ENCODE measurements at places on chromosomes 13 and 19.

DNA sequence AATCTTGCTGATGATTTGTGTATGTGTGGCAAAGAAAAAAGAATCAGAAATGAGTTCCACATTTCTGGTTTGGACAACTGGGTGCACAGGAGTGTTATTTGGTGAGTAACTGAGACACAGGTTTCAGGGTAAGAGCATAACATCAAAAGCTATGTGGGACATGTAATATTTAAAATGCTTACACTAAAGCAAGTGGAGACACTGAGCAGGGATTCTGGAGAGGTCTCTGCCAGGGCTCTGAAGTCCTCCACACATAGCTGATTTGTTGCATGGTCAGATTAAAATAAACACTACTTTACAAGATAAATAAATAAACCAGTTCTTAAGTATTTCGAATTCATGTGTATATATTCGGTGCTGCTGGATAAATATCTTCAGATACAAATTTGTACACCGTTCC is 16.3 kb upstream of the PEG3 start:
- no peak for DNase-seq

GRCh38 chr19:18718015-18718526 is 34.6 kb downstream of the CRTC1 start:
- no peak for DNase-seq

DNA sequence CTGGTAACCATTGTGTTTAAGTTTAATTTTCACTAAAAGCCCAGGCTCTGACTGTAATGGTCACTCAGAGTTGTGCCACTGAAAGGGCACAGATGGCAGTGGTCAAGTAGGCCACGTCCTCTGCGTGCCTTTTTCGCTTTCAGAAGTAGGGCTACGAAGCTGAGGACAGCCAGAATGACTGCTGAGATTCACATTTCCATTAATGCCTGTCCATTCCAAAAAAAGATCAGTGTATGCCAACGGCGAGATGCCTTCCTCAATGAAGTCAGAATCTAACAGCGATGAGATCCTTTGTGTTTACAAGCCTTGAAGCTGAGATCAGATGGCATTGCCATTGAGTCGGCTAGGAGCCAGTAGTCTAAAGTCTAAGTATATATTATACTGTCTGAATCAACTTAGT is 311.3 kb downstream of the FGF14 start:
- DNase-seq: no peak

GRCh38 chr19:16349551-16350152 is 25.0 kb downstream of the KLF2 start:
- DNase-seq: no peak

DNA sequence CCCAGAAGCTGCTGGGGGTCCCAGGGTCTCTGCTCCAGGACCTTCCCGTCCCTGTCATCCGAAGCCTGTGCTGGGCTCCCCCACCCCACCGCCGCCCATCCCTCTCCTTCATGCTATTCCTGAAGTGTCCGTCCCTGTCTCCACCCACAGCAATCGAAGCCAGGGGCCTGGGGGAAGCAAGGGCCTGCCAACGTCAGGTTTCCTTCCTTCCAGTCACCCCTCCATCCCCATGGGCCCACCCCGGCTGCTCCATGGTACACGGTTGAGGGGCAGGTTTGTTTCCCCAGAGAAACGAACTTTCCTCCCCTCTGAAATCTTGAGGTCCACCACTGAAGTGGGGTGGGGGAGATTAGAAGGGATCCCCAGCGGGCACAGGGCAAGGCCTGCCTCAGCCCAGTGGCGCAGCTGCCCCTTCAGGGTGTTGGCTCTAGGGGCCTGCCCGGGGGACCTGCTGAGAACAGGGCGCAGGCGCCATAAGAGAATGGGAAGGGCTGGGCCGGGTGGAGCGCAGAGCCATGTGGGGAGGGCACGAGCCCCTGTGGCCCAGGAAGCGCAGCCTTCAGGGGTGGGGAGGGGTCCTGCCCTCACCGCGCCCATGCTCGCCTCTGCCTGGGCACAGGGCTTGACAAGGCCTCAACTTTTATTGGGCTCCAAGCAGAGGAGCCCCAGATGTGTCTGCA is 16.1 kb downstream of the CEBPG start:
- DNase-seq: no peak

GRCh38 chr19:52343548-52343947 is 7.5 kb downstream of the ZNF610 start:
- peak; percentile 41 for DNase-seq

DNA sequence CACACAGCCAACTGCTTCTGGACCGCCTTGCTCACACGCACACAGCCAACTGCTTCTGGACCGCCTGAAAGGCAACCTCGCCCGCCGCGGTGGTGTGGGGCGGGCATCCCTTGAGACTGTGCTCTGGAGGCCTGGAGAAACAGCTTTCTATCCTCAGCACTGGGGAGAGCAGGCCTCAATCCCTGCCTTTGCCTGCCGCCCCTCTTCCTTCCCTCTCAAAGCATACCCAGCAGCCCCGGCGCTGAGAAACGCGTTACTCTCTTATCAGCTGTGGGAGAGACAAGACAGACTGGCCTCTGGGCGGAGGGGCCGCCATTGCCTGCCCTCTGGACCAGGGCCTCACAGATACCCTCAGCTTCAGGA is 2.9 kb downstream of the LIPE start:
- DNase-seq: no peak

GRCh38 chr13:73516731-73517130 is 457.9 kb downstream of the KLF5 start:
- no peak for DNase-seq

DNA sequence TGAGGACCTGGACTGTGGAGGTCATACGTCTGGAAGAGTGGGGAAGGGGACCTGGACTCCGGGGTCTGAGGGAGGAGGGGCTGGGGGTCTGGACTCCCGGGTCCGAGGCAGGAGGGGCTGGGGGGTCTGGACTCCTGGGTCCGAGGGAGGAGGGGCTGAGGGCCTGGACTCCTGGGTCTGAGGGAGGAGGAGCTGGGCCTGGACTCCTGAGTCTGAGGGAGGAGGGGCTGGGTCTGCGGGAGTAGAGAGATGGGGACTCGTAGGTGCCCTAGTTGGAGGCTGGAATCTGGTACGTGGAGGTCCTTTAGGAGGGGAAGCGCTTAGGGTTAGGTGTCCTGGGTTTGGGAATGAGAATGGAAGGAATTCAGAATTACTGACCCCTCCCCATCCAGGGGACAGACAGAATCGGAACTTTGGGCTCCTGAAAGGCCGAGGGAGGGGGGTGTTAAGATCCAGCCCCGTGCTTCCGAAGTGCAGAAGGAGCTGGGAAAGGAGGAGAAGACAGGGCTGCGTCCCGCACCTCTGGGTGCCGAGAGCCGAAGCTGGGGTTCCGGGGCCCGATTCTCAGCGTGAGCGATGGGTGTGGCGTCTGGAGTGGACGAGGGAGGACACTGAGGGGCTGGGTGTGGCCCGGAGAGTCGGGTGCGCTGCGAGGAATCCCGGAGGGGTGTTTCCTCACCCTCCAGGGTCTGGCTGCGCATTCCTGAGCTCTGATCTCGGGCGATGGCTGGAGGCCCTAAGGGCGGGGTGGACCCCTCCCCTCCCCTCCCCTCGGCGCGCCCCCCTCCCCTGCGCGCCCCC is 608 bp downstream of the MYADM start:
- DNase-seq: peak; percentile 54

DNA sequence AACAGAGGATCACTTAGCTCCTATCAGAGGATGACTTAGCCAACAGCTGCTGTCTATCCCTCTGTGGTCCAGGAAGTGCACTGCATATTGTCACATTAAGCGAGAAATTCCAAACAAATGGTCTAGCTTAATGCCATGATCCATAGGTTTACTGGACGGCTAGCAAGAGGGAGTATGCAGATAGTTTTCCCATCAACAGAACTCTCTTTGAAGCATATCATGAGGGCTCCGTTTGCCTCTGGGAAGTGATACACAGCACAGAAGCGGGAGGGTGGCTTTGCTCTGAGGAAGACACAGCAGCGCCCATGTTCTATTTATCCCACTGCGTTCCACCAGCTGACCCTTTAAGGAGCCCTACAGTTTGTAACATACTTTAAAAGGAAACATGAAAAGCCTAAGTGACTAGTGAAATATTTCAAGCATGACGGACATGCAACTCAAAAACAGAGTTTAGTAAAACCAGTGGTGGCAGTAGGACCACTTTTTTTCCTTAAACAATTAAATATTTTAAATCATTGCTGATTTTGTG is 52.7 kb downstream of the COL4A1 start:
- DNase-seq: no peak

GRCh38 chr19:55504252-55504603 is 16.0 kb downstream of the SSC5D start:
- DNase-seq: no peak

DNA sequence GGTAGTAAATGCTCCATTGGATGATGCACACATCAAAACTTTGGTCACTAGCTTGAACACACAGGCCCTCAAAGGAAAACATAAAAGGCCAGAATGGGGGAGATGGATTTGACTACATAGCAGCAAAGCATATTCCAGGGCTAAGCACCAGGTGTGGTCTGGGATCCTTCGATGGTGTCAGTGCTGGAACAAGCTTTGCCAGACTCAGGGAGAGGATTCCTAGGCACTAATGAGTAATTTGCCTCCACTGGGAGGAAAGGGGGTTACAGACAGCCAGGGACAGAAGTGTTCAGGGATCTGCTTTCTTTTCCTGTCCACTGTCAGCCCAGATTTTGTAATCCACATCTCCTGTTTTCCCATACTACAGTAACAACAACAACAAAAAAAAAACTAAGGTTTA is 157.2 kb upstream of the OBI1 start:
- DNase-seq: no peak

- no peak for DNase-seq
Observed at GRCh38 chr13:37348916-37349643, 243.6 kb upstream of the CSNK1A1L start.

DNA sequence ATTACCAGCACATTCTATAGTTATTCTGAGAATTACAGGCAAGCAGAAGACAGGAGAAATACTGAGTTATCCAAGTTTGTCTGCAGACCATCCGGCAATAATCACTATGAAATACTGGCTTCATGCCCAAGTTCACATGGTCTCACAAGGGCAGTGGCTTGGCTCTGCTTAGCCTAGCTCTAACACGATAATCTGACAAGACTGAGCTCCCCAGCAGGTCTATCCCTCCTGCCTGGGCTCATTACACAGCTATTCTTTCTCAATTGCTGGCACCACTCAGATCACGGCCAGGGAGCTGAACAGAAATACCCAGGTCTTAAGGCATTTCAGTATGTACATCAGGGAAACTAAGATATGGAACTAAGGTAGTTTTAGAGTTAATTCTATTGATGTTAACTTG is 361.6 kb upstream of the PCDH20 start:
- DNase-seq: no peak

DNA sequence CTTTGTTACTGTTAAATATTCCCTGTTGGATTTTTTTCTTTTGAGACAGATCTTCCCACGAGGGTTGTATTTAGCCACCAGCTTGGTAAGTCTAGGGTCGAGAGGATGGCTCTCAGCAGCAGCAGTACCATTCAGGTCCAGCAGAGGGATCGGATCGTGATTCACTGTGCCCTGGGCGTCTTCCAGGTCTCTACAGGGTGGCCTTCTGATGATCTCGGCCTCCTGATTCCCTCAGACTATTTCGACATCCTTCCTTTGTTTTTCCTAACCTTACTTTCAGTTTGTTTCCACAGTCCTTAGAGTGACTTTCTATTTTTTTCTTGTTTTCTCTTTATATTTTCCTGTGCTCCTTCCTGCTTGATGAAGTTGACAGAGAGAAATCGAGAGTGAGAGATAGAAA is 1436.9 kb downstream of the UQCRFS1 start:
- no peak for DNase-seq

- DNase-seq: no peak
Observed at GRCh38 chr13:26590951-26591350, 33.5 kb downstream of the WASF3 start.

- DNase-seq: no peak
Observed at GRCh38 chr19:35177377-35178274, 23.1 kb downstream of the FXYD5 start.

DNA sequence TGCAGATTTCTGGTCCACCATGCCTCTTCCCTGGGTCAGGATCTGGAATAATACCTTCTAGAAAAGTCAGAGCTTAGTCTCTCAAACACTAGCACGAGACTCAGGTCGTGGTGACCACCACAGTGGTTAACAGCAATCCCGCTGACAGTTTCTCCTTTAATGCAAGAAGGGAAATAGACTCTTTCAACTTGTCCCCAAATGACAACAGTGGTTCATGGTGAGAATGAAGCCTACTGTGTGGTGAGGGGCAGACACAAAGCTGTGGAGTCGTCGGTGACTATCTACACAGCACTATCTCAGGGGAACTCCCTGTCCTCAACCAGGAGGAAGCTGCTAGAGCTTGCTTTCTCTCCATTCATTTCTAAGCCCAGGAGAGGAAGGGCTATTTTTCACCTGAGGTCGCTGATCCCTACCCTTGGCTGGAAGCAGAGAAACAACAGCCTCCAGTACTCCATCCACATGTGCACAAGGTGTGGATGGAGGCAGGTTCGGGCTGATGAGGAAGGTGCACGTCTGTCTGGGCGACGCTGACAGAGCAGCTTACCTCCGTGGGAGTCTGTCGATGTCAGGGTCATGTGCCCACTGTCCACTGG is 72.4 kb downstream of the STK24 start:
- DNase-seq: peak; percentile 50

DNA sequence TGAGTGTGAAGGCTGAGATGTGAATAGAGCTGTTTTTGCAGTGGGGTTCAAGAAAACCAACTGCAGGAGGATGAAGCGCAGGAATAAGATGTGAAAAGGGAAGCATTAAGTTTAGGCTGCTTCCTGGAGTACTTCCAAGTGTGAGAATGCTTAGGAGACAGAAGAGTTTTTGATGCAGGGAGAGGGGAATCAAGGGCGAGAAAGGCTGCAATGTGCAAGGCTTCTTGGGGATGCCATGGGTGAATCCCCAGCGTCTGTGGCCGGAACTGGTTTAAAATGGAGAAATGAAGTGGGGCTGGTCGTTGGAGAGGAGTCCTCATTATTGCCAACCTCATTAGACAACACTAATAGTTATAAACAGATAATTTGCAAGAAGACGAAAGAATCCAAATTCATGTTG is 764.9 kb downstream of the LIG4 start:
- DNase-seq: no peak

- no peak for DNase-seq
Observed at GRCh38 chr13:39196965-39197646, 158.8 kb downstream of the NHLRC3 start.

DNA sequence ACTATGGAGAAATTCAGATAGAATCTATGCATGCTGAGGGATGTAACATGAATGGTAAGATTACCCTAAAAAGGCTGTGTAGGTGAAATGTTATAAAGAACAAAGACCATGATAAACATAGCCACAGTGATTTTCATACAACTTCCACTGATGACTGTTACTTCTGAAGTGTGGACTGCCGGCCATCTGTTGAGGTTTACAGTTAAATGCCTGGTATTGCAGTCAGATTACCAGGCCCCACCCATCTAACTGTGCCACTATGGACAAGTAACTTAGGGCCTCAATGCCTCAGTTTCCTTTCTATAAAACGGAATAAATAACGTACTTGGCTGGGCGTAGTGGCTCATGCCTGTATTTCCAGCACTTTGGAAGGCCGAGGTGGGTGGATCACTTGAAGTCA is 395.6 kb downstream of the KLF12 start:
- no peak for DNase-seq
